ENCODE measurements at places on chromosomes 13 and 19.
A peak's percentile ranks its signal among the peaks of the same experiment; 100 is the strongest.

- DNase-seq, result no peak
These were observed 268.7 kb downstream of the NHLRC3 start for GRCh38 chr13:39306639-39307589.

DNA sequence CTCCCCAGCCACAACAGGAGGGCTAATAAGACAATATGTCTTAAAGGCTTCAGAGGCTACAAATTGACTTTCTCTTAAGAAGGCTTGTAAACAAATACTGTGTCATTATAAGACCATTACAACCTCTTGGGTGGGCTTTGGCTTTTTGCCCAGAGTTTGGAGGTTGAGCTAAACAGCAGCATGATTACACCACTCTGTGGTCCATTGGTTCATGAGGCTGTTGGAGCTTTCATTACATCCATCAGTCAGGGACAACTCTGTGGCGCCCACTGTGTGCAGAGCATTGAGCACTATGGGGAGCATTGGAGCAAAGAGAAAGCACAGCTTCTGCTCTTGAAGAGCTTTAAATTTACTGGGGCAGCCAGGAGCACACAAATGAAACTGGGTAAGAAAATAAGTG, 75.9 kb downstream of the TNFSF11 start:
- DNase-seq, result no peak

DNA sequence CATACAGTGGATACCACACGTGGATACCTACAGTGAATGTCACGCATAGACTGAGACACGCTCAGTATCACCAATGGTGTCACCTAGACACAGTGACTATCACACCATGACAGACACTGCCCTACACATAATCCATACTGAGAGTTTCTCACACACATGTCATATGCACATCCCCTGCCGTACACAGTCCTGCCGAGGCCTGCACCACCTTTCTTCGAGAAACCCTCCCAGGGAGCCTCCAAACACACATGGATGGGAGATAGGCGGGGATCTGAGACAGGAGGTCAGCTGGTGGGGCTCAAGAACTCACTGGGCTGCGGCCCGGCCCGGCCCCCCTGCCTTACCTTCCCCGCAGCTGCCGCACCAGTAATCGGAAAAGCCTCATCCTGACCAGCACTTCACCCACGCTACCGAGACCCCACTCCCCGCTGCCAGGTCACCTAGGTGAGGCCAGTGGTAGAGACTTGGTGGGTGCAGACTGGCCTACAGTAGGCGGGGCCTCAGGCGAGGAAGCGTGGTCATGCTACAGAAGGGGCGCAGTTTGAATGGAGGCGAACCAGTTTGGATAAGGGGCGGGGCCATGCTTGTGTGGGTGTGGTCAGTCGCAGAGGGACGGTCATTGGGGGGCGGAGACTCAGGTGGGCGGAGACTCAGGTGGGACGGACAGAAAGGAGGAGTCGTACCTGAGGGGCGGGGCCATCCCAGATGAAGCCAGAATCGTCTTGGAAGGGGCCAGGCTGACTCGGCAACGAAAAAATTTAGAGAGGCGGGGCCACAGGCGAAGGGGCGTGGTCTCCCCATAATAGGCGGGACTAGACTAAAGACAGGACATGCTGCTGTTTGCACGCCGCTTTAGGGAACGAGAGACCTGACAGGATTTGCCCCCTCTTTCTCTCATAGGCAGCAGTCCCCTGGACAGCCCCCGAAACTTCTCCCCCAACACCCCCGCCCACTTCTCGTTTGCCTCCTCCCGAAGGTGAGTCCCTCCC, 2.1 kb downstream of the MAST1 start:
- DNase-seq, result peak; percentile 67

DNA sequence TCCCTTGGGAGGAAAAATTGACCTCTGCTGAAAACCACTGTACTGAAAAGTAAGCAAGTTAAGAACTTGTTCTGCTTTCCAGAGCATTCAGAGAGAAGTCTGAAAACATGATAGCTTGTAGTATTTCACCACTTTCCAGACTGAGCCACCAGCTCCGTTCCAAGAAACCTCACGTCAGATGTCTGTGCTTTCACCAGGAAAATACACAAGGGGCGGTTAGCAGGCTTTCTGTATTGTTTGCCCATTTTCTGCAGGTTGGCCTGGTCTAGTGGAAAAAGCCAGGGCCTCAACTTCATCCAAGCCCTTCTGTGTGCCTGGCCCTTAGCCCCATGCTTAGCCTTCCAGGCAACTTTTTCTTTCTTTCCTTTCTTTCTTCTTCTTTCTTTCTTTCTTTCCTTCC, 36.4 kb downstream of the RXFP2 start:
- DNase-seq, result no peak

DNA sequence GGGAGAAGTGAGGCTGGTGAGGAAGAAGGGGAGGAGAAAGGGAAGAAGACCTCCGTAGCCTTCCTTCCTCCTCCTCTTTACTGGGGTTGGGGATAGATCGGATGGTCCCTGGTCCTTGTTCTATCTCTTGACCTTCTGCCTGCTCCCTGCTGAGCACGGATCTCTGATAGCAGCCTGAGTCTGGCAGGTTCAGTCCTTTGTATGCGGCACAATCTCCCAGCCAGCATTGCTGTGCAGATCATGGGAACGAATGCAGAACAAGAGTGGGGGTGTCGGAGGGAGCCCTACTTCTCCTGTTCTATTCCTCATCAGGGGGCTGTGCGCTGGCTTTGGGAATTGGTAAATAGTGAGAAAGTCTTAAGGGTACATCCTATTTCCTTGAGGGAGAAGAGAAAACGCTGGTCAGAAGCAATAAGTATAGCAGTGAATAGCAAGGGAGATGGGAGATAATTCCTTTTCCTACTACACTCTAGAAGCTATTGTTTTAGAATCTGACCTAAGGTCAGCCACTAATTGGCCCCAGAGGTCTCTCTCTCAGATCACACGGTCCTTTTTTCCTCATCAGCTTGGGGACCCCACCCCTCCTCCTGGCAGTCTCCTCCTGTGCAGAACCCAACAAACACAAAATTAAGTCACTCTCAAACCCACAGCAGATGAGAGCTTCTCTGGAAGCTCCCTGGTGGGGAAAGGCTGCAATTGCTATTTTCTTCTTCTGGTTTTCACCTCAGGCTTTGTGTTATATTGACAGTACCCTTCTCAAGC, 41.0 kb downstream of the KL start:
- no peak for DNase-seq

DNA sequence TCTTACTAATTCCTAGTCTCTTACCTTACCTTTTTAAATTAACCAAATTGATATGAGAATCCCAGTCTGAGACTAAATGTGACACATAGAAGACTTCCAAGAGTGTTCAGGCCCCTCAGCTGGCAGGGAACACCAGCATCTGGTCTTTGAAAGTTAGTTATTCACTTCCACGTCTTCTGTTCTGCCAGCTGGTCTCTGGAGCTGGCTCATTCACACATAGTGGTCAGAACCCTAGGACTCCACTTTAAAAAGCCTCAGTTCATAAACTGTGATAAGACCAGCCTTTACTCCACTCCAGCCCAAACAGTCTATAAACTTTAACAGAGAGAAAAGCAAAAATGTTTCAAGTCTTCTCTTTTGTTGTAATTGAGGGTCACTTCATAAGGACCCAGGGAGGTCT, 263.0 kb downstream of the DCT start:
- no peak for DNase-seq

GRCh38 chr13:22235285-22235949, 564.5 kb downstream of the FGF9 start:
- no peak for DNase-seq

DNA sequence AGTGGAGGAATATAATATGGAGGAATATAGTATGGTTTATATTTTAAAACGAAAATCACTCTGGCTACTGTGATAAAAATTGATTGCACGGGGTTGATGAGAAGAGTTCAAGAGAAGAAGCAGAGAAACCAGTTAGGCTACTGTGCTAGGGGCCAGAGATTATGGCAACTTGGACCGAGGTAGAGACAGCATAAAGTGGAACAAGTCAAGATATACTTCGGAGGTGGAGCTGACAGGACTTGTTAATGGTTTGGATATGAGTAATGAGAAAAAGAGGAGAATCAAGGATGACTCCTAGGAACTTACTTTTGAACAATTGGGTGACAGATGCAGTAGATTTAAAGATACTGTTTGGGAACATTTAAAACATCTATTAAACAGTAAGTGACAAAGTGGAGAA, 6.6 kb upstream of the WDFY2 start:
- DNase-seq, result no peak

DNA sequence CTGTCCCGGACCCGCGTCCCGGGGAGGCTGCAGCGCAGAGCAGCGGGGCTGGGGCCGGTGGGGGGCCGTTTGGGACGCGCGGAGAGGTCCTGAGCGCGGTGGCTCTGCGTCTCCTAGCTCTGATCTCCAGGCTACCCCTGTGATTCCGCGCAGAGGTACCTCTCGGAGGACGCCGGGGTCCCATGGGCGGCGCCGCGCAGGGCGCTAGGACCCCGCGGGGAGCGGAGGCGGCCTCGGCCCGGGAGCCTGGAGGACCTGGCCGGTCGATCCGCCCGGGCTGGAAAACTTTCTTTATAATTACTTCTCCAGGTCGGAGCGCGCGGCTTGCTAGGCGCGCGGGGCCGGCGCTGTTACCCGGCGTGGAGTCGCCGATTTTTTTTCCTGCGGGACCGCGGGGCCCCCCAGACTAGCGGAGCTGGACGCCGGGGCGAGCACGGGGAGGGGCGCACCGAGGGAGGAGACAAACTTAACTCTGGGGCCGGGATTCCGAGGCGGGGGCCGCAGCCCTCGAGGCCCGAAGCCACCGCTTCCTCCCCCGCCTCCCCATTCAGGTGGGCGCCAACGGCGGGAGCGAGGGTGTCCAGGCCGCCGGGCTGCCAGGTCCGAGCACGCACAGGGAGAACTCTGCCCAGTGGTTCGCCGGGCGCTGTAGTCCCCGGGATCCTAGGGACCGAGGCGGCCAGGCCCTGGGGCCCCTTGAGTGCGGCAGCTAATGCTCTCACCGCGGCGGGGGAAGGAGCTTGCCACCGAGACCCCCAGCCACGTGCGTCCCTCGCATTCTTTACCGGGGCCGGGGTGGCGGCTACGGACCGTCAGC, 848 bp upstream of the CEBPA start:
- DNase-seq, result no peak

- peak; percentile 11 for DNase-seq
These were observed 924 bp downstream of the RGCC start for GRCh38 chr13:41458187-41458760.

DNA sequence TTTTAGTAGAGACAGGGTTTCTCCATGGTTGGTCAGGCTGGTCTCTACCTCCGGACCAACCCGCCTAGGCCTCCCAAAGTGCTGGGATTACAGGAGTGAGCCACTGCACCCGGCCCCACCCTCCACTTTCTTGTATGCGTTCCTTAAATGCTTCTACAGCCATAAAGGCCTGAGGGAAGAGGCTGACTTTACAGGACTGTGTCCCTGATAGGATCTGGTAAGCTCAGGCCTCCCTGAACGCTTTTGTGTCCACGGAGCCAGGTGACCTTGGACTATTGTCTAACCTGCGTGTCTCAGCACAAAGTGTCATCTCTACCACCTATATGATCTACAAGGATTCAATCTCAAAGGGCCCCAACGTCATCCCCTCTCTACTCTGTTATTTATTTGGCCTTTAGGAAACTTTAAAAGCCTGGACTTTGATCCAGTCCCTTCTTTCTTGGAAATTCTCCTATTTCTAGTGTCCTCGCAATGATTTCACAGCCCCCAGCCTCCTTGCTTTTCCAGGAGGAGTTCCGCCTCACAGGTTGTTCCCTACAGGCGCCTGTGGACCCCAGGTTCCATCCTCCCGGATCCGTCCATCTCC, 701 bp downstream of the ZNF552 start:
- no peak for DNase-seq

DNA sequence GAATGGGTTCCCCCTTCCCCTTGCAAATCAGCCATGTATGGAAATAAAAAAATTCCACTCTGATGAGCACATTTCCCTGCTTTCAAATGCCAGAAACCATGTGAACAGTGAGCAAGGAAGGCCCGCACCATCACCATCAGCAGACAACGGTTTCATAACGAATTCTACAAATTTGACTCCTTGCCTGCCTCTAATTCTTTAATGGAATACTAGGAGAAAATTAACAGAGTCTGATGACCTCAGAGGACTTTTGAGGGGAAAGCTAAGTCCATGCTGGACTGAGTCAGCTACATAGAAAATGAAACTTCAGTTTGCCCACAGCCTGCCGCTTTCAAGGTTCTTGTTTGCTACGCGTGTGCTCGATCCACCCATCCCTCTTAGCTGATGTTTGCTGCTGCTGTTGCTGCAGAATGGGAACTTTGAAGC, 46.7 kb upstream of the KL start:
- no peak for DNase-seq

DNA sequence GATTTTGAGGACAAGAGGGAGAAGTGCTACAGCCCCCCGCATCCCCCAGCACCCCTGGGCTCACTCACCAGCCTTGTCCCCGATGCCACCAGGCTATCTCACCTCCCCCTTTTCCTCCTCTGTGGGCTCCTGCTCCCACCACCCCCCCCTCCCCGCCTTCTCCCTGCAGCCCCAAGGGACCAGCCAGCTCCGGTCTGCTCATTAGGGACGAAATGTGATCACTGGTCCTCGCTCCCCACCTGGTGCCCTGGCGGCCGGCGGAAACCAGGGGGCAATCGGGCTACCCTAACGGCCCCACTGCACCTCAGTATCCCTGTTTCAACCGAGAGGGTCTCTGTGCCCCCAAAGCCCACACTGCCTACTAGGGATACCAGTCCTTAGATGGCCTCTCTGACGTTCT, 2.7 kb downstream of the GPR4 start:
- no peak for DNase-seq

GRCh38 chr13:51262501-51263211, 40.5 kb downstream of the FAM124A start:
- no peak for DNase-seq

DNA sequence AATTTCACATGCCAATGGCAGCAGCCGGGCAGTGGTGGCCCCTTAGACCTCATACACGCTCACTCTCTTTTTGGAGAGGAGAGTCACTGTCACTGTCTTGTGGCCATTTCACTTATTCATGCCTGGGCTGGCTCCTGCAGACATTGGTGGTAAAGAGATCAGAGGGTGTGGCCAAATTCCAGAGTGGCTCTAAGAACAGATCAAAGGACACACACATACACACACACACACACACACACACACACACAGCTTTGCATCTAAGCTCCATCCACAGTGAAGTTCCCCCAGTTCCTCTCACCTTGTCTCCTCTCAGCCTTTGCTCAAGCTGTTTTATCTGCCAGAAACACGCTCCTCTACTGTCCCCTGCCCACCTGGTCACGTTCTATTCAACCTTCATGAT, 46.5 kb upstream of the KPNA3 start:
- DNase-seq, result no peak

- DNase-seq, result no peak
These were observed 100.6 kb downstream of the RAP2A start for GRCh38 chr13:97534540-97534939.

- DNase-seq, result no peak
These were observed 67.3 kb upstream of the SLC10A2 start for GRCh38 chr13:103133556-103133955.

DNA sequence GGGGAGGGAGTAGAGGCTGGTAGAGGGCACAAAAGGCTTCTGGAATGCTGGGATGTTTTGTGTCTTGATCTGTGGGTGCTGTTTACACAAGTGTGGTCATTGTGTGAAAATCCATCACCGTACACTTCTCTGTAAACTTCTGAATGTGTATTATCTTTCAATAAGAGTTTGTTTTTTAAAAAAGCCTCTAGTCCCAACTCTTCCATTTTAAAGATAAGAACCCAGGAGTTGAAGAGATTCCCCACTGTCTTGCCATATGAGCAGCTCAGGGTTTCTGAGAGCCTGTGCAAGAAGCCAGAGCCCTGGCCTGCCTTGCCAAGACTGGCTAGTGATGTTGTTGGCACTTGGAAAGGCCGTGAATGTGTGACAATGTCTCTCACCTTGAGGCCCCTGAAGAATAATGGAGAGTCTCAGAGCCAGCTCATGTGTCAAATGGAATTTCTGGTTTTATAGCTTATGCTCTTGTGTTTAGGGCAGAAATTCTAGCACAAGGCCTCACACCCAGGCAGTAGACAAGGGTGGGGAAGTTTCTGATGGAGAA, 57.5 kb upstream of the NPAS1 start:
- no peak for DNase-seq
